Midbrain (tissue), 1 donor: ENCODE measurements at places on chromosomes 5 and 9.

GRCh38 chr5:140318792-140319191 lies 15.9 kb upstream of the PFDN1 start:
- no peak for DNase-seq

DNA sequence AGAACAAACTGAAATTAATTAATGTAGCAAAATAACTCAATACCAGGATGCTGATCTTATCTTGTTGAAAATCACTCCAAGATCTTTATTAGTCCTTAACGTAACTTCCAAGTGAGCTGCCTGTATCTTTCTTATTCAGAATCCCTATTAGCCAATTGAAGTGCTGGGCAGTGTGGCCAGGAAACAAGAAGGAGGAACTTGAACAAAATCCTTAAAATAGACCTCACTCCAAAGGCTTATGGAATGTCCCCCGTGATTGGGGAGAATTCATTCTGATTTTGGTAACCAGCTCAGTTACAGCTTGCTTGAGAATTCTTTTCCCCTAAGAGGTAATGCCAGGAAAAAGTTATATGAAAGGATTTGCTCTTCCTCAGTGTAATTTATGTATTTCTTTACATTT lies 171.0 kb downstream of the DEPDC1B start:
- DNase-seq, result no peak

GRCh38 chr5:125140855-125141254 lies 394.4 kb upstream of the ZNF608 start:
- peak; percentile 53 for DNase-seq

DNA sequence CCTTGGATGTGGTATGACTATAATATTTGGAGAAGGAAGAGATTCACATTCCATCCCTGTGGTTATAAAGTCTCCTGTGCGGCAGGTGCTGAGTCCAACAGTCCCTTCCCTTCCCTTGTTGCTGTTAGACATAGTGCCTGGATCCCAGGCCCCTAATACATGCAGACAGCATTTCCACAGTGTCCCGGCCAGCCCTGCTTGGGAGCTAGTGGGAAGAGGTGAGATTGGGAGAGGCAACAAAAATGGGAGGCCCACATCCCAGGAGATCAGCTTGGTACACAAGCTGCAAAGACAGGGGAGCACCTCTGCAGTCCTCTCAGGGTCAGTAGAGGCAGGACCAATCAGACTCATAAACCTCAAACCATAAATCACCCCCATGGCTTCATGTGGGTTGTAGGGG lies 3.3 kb upstream of the NEURL1B start:
- DNase-seq, result no peak

DNA sequence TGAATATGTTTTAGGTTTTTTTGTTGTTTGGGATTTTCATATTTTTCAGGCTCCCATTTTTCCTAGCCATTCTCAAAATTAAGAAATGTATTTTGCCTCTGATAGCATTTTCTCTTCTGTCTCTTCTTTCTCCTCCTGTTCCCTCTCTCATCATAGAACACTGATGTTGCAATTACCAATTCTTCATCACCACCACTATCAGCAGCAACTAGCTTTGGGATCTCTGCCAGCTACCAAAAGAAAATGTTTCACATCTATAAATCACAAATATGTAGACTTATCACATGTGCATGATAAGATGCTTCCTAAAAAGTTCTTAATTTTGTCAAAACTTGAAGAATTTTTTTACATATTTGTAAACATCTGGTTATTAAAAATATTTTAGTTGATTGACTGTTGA lies 887.1 kb downstream of the MAT2B start:
- no peak for DNase-seq

- no peak for DNase-seq
Measured at GRCh38 chr9:95954940-95955339, 79.4 kb downstream of the ERCC6L2 start.

GRCh38 chr5:14362491-14362890 lies 219.1 kb upstream of the OTULINL start:
- no peak for DNase-seq

DNA sequence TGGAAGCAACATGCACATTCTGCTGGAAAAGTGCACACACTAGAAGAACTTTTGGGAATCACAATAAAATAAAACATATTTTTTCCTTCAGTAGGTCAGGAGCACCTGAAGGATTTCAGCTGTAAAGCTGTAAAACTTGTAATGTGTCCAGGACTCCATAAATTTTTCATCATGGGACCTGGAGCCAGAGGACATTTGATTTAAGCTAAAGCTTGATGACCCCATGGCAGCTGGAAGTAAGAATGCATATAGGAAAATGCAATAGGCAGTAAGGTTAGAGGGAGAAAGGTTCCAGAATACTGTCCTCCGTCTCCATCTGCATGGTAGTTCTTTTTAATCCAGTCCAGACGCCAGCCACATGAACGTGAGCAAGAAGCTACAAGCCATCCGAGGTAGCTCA lies 166.0 kb downstream of the ADAMTSL1 start:
- DNase-seq, result no peak

- DNase-seq, result no peak
Measured at GRCh38 chr9:78879324-78880100, 582.6 kb downstream of the PSAT1 start.

DNA sequence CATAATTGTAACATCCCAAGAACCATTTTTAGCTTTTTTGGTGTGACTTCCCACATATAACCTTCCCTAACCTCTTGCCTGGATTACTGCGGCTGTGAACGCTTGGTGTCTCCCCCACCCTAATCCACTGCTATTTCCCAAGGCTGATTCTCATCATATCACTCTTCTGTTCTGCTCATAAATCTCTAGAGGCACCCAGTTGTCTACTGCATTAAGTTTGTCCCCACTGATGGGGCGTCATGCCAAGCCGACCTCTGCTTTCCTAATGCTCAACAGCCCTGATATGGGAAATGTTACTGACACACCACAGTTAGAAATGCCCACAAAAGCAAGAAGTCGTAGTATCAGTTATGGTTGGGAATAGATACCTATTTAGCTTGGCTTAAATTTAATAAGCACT lies 24.4 kb downstream of the NPR3 start:
- no peak for DNase-seq

DNA sequence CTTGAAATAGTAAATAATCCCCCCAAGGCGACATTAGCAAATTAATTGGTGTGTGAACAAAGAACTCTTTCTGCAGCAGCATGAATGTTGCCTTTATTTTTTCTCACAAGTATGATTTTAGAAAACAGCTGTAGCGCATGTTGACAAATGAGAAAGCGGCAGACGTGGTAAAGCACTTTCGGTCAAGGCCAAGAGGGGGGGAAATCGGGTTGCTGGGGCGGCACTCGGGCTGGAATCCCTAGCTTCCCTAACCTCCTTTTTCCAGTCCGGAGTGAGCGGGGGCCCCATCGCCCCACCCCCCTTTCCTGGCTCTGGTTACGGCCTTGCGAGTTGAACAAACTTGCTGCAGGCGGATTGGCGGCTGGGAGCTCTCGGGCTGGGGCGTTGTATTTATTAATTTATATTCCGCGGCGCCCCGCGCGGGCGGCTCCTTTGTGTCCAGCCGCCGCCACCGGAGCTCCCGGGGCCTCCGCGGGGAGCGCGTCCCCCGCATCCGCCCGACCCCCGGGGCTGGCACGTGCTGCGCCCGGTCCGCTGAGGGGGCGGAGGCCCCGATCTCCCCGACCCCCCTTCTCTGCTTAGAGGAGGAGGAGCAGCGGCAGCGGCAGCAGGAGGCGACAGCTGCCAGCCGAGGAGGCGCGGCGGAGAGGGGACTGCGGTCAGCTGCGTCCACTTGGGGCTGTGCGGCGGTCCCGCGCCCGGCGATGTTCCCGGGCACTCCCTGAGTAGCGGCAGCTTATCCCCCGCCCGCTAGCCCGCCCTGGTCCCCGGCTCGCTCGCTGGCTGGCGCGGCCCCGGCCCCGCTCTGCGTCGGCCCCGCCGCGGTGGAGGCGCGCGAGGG lies at the start of gene RHOBTB3:
TSS of gene RHOBTB3 (plus strand) at position 607 of the 841 bp plus-strand sequence. CDS start 347 bp downstream, outside the sequence.
- peak; percentile 89 for DNase-seq

DNA sequence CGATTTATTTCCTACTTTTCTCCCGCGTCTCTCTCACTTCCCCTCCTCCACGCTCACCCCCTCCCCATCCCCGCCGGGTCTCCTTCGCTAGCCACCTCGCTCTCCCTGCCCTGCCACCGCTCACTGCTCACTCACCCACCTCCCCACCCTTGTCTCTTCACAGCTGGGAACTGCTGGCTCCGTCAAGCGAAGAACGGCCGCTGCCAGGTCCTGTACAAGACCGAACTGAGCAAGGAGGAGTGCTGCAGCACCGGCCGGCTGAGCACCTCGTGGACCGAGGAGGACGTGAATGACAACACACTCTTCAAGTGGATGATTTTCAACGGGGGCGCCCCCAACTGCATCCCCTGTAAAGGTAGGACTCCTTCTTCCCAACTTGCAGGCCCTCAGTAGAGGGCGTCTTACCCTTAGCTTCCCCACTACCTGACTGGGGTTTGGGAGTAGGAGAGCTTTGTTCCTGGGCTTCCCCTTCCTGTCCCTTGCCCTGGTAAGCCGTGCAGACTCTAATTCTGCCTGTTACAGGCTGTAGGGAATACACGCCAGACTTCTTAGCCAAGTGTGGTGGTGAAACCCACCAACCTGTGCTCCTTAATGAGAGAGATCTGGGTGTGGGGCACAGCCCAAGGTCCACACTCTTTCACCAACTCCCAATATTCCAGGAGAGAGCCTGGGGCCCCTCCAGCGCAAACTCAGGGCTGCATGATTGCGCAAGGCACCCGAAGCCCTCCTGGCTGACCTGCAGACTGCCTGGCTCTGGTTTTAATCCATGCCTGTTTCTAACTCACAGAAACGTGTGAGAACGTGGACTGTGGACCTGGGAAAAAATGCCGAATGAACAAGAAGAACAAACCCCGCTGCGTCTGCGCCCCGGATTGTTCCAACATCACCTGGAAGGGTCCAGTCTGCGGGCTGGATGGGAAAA lies 2.5 kb downstream of the FST start:
- DNase-seq, result no peak

GRCh38 chr9:7045361-7045760 lies 287.6 kb downstream of the KDM4C start:
- no peak for DNase-seq

DNA sequence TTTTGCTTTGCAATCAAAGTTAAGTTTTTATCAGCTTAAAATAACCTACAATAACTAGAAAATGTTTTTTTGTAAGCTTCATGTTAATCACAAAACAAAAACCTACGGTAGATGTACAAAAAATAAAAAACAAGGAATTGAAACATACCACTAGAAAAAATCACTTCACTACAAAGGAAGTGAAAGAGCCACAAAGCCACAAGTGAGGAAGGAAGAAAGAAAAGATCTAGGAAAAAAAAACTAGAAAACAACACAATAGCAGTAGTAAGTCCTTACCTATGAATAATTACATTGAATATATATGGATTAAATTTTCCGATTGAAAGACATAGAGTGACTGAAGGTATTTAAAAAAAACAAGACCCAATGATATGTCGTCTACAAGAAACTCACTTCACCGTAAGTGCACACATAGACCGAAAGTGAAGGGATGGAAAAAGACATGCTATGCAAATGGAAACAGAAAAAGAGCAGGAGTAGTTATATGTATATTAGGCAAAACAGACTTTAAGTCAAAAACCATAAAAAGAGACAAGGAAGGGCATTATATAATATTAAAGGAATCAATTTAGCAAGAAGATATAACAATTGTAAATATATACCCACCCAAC lies 13.4 kb upstream of the ZDHHC21 start:
- DNase-seq, result no peak

GRCh38 chr5:141761-142160 lies 49.5 kb upstream of the LRRC14B start:
- DNase-seq, result no peak

DNA sequence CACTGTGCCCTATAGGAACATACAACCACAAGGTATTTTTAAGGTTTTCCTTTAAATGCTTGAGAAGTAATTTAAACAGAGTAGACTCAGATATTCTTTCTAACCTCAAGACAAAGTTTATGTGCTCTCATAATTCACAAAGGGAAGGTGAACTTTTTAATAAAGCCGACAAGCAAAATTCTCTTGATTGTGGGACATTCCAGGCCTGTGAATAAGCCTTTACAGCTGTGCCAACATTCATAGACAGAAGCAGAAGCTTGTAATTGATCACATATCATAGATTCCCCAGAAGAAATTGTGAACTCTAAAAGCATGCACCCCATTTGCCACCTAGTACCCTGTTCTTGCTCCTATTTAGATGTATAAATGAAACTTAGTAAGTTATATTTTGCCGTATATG lies 1107.8 kb upstream of the SEMA6A start:
- no peak for DNase-seq

DNA sequence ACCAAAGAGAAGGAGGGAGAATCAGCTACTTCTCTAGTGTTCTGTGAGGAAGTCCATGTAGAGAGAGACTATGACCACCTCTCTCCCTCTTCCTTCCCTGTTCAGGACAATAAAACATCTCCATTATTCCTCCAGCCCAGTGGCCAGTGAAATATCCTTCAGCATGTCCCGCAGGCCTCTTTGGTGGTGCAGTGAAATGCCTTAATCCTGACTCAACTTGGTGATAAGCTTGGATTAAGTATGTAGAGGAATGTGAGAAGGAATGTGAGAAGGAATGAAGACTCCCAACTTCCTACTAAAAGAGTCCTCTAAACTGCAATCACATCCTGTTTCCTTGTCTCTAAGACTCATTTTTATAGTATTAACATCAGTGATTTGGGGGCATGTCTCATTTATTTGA lies 167.3 kb downstream of the TRPM3 start:
- no peak for DNase-seq

- DNase-seq, result no peak
Measured at GRCh38 chr5:18920966-18921365, 1067.0 kb downstream of the CDH18 start.

DNA sequence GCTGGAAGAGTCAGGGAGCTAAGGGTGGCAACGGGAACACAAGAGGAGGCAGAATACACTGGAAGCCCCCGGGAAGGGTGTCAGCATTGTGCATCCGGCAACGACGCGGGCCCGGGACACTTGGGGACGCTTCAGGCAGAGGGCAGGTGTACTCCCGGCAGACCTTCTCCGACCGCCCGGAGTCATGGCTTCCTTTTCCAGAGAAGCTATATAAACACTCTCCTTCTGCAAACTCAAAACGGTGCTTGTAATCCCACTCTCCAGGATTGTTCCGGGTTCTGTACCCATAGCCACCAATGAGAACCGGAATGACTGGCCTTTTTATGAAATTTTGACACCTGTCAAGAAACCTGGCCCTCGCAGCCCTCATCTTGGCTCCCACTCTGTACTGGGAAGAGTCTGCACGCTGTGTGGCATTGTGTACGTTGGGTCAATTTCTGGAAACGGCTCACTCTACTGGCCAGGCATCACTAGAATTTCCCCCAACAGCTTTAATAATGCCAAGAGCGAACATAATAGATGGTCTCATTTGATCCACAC lies 462 bp upstream of the MCC start:
- DNase-seq, result no peak

DNA sequence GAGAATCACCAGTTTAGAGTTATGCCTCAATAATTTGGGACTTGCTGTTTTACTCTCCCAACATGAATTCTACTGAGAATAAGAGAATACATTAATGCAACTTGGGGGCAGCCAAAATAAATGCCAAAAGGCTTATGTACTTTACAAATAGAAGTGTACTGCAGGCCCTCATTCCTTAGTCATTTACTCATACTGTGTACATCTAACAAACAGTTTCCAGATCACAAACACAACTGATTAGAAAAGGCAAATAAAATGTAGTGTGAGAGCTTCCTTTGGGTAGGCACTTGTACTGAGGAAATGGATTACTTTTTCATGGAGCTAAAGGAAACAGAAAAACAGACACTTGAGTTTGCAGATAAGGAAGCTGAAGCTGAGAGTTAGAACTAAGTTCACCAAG lies 12.6 kb downstream of the ANKDD1B start:
- no peak for DNase-seq

GRCh38 chr5:138078006-138078643 lies 5.7 kb upstream of the WNT8A start:
- no peak for DNase-seq

GRCh38 chr5:165617491-165617890 lies 2112.1 kb downstream of the MAT2B start:
- no peak for DNase-seq

- DNase-seq, result no peak
Measured at GRCh38 chr5:134517553-134517952, 7.9 kb upstream of the JADE2 start.
